ENCODE measurements at places on chromosomes 5 and 9.

- DNase-seq, result no peak
These were observed 77.3 kb upstream of the RPS23 start for GRCh38 chr5:82355496-82355895.

DNA sequence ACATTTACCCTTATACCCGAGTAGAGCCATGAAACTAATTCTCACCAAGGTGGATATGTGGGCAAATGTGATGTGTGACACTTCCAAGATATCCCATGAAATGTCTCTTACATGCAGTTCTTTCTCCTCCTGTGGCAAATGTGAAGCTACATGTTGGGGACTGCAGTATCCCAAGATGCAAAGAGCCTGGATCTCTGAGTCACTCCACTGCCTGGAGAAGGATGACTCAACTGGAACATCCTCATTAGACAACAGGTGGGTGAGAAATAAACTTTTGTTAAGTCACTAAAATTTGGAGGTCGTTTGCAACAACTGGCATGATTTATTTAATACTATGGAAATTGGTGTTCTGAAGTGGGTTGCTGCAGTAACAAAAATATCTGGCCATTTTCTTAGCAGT is 36.5 kb upstream of the TENT4A start:
- no peak for DNase-seq

DNA sequence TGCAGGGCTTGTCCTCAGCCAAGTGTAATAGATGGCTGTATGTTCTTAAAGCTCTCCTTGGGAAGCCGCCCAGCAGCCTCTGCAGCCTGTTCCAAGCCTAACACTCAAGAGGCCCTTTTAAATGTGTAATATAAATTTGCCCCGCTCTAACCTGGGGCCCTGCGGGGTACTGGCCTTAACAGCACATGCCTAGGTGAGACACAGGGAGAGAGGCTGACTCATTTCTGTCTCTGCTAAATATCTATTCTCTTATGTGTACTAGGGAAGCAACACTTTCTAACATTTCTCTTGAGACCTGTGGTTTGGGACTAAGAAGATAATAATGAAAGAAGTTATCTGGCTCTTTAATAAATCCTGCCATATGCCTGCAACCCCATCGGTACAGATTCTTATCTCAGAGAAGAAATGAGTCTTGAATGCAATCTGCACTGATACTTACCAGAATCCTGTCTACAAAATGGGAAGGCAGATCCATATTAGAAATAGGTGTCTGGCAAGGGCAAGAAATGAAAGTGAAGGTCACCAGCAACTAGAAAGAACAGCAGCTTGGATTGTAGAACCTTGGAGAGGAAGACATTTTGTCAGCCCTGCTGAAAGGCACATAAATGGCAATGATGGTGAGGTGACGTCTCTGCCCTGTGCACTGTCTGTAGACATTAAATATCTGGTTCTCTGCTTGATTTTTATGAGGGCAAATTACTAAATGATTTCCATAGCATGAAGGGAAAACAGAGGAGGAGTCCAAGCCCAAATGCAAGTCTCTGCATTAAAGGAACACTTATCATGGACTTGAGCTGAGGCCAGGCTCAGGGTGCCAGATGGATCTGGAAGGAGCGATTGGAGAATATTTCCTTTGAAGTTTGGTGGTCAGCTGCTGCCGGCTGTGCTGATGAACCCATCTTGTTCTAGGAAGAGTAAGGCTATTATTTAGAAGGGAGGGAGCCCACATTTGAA is 14.5 kb upstream of the TGFBI start:
- DNase-seq, result no peak

DNA sequence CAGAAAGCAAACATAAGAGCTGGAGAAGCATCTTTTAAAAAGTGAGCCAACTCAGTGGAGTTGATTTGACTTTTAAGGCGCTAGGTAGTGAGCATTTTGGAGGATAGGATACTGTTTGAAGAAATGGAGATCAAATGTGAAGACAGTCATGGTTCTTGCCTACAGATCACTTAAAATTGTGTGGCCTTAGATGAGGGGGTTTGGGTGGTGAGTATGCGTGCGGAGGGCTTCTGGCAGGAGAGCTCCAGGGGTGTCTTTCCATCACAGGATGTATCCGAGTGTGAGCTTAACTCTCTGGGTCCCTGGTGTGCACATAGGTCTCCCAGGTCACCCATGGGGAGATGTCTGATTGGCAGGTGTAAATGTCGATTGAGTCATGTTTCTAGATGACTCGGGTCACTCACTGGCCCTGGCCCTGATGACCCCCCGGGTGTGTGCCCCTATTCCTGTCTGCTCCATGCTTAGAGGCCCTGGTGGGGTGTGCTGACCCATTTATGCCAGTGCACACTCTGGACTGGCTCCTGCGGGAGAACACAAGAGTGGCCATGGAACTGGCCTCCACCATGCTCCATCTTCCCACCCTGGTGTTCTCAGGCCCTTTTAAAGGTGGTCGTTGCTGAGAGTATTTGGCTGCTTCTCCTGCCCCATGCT is 274.4 kb downstream of the FSTL4 start:
- DNase-seq, result no peak

DNA sequence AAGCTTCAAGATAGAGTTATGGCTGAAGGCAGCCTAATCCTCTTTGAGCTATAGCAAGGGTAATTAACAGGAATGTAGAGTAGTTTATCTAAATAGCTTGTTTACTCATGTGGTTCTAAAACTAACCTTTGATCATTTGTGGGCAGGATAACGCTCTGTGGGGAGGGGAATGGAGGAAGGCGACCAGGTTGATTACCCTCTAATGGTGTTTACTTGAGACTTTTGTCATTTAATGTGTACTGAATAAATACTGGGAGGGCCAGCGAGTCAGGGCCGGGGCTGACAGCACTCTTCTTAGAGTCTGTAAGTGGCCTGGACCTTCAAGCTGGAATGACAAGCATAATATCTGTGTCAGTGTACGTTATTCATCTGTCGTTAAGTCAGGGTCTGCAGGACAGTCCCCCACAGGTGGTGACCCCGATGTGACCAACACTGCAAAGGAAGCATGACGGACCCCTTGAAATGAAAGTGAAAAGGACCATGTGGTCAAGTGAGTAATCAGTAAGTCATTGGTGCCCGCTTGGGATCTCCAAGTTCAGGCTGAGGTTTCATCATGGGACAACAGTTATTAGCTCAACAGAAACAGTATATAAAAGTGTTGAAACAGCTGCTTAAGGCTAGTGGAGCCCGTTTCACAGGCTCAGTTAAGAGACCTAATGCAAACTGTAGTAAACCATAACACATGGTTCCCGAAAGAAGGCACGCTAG is 162.6 kb downstream of the CPLANE1 start:
- DNase-seq, result no peak

DNA sequence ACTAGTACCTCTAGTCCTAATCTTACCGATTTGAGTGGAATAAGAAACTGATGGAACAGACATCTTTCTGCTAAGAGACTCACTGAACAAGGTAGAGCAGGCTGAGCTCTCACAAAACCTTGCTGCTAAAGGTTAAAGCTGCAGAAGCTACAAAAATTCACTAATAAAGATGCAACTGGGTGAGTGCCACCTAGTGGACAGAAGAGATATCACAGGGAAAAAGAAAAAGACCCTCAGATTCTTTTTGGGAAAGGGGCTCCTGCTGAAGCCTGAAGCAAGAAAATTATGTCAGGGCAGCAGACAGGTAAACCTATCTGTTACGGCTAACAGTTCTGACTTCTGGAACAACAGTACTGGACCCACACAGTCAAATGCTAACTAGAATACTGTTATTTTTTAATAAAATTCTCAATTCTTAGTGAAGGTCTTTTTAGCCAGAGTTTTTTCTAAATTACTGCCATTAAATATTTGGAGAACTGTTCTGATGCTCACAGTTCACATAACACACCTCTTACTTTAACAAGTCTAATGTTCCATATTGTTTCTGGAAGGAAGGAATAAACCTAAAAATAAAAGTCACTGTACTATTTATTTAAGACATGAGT is 51.2 kb downstream of the DIAPH1 start:
- peak; percentile 48 for DNase-seq

DNA sequence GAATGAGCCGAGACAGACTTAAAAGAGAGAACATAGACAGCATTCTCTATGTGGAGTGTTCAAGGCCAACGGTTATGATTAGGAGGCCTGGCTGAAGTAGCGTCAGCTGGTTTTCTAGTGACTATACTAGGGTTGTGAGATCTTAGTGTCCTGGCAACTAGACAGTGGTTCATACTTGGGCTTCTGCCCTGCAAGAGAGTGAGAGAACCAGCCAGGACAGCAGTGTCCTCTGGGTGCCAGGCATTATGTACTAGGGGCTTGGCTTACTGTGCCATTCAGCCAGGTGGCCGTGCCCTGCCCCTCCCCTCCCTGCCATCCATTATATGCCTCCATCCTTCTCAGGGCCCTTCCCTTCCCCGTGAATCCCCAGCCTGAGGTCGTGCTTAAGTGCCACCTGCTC is 56.8 kb downstream of the TRIO start:
- DNase-seq, result no peak

GRCh38 chr9:12775679-12776512 is 1.1 kb downstream of the LURAP1L start:
- DNase-seq, result no peak

DNA sequence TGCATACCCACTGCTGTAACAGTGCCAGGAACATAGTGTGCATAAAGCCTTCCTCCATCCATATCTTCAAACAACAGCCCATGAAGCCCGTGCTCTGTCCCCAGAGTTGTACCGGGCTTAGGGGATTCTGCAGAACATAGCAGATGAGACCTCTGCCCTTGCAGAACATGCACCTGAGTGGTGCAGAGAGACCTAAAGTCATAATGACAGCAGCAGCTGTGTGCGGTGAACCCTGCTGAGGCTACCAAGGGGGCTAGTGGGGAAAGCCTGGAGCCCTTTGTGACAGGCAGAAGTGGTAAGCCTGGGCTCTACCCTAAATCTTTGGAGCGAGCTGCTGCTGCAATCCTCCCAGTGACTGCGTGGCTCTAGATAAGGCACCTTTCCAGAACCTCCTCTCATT is 32.2 kb upstream of the BRD3 start:
- DNase-seq, result no peak

DNA sequence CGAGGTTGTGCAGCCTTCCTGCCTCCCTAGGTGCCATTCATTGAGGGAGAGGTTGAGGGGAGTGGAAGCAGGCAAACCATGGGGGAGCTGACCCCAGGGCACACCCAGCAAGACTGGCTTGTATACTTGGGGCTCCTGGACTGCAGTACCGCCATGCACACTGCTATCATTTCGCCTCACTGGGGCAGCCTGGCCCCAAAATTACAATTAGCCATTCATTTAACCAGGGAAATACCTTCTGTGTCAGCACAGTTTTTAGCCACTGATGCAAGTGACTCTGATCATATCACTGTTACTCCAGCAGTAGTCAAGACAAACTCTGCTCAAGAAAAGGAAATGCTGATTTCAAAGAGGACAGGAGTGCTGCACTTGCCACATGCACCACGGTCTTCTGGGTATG is 109.7 kb downstream of the TRIO start:
- no peak for DNase-seq

DNA sequence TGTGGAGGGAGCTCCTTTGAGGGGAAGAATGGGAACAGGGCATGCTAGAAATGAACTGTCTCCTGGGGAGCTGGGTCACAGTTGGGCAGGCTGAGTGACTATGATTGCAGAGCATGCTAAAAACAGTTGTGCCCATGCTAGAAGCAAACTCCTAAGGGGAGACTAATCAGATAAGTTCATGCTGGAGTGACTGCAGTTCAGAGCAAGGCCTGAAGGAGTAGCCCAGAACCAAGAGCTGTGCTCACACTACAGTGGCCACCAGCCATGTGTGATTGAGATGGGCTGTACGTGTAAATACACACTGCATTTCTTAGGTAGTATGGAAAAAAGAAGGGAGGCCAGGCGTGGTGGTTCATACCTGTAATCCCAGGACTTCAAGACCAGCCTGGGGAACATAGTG is 10.3 kb upstream of the AK1 start:
- no peak for DNase-seq

DNA sequence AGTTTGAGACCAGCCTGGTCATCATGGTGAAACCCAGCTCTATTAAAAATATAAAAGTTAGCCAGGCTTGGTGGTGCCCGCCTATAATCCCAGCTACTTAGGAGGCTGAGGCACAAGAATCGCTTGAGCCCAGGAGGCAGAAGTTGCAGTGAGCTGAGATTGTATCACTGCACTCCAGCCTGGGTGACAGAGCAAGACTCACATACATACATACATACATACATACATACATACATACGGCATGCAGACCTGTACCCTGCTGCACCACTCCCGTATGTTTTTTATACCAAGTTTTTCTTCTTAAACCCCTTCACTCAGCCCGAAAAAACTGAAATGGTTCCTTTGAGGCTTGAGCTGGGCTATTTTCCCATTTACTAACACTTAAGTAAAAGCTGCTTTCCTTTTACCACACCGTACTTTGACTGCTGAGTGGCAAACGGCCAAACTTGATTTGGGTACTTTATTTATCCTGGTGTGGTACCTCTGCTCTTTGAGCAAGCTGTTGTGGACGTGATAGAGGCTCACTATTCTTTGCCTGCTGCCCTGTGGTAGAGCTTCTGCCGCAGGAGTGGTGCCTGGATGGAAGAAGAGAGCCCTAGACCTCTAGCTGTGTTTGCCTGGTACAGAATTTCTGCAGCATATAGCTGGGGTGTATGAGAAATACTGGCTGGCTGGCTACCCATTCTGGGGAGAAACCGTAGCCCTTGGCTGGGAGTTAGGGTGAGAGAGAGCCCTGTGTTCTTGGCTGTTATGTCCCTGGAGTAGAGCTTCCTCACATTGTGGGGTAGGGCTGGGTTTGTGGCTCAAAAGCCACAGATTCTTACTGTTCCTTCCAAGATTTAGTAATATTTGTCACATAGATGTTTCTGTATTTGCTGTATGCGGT is 19.4 kb downstream of the IPO11 start:
- DNase-seq, result no peak

DNA sequence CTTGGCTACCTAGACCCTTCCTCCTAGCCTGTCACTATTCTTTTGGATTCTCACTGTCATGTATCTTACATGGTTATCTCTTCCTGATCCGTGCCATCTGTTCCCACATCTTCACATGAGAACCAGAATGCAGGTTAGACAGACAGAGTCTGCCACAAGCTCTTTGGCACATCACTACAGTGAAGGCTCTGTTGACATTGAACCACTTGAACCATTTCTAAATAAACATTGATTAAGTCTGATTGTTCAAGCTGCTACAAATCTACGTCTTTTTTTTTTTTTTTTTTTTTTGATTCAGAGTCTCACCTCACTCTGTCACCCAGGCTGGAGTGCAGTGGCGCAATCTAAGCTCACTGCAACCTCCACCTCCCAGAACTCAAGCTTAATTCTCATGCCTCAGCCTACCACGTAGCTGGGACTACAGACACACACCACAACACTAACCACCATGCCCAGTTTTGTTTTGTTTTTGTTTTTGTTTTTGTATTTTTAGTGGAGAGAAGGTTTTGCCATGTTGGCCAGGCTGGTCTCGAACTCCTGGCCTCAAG is 85.1 kb upstream of the LRRTM2 start:
- DNase-seq, result no peak

DNA sequence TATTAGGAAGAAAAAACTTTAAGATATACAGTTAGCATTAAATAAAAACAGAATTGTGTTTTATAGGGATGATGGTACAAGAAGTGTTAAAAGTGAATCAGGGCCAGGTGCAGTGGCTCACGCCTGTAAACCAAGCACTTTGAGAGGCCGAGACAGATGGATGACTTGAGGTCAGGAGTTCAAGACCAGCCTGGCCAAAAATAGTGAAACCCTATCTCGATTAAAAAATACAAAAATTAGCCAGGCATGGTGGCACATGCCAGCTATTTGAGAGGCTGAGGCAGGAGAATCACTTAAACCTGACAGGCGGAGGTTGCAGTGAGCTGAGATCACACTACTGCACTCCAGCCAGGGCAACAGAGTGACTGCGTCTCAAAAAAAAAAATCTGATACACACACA is 282.9 kb upstream of the ATP10B start:
- no peak for DNase-seq

All from CD4-positive, alpha-beta T cell treated with Interleukin-17A for 1 hour (primary cell).